Dorsolateral prefrontal cortex (tissue), 122 donors: ENCODE measurements at places on chromosomes 6 and 20. TPM values are rescaled to one million over a fixed set of nuclear protein-coding genes. Genes with fewer than 3 reads are reported as not detected.

The UBD gene
- total RNA-seq, result not detected

The PNLDC1 gene
- 3.6 TPM for total RNA-seq

The GTPBP2 gene
- total RNA-seq, result 54.6 TPM

The MMUT gene
- total RNA-seq, result 37.7 TPM

The EPHA7 gene
- 19.9 TPM for total RNA-seq
